ENCODE measurements at places on chromosomes 6 and 20.

GRCh38 chr6:137949686-137950390 lies 82.8 kb downstream of the TNFAIP3 start:
- DNase-seq = no peak

- DNase-seq = no peak
These were observed 284.7 kb upstream of the HSF2 start for GRCh38 chr6:122114717-122115116.

GRCh38 chr6:7723554-7723953 lies 2.3 kb upstream of the BMP6 start:
- no peak for DNase-seq

DNA sequence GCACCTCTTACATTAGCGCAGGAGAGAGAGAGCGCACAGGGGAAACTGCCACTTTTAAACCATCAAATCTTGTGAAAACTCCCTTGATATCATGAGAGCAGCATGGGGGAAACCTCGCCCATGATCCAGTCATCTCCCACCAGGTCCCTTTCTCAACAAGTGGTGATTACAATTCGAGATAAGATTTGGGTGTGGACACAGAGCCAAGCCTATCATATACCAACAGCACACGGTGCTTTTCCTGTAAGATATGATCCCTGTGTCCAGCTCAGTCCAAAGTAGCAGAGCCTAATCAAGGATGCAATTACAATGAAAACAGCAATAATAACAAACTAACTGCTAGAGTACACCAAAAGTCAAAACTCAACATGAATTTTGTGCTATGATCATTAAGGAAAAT lies 148.7 kb upstream of the TCF21 start:
- no peak for DNase-seq

- DNase-seq = no peak
These were observed 3.1 kb upstream of the TFAP2B start for GRCh38 chr6:50815436-50816114.

DNA sequence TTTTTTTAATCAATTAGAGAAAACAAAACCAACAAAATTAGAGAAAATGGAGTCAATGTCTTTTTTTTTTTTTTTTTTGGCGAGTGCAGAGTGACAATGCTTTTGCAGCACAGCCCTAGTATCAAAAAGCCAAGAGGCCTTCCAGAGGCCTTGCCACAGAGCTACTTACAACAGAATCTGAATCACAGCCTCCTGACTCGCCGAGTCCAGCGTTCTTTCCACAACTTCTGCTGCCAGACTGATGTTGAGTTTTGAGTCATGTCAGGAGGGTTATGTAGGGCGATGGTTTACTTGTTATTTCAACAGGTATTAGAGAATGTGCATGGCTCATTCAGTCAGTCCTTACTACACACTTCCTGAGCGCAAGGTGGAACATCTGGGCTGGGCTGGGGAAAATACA lies 88.6 kb downstream of the FNDC1 start:
- no peak for DNase-seq

- no peak for DNase-seq
These were observed 106.8 kb upstream of the THEMIS start for GRCh38 chr6:128007658-128008057.

GRCh38 chr6:40425192-40425919 lies 161.8 kb downstream of the LRFN2 start:
- no peak for DNase-seq

DNA sequence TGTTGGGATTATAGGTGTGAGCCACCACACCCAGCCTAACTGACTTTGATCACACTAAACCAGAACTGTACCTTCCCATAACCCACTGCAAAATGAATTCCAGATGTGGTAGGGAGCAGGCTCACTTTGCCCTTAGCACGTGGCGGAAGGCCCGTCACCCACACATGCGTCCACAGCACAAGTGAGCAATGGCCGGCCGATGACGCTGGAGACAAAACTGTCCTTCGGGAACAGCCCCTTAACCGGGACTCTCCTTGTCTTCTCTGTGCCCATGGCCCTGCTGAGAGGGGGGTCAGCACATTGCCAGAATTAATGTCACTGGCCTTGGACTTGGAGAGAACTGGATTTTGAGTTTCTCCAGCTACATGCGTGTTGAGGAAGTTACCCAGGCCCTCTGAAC lies 107.2 kb downstream of the TOX2 start:
- no peak for DNase-seq

- DNase-seq = no peak
These were observed 258.0 kb downstream of the MEI4 start for GRCh38 chr6:77910826-77911225.

GRCh38 chr6:108785653-108786052 lies 62.6 kb upstream of the ARMC2 start:
- DNase-seq = no peak

DNA sequence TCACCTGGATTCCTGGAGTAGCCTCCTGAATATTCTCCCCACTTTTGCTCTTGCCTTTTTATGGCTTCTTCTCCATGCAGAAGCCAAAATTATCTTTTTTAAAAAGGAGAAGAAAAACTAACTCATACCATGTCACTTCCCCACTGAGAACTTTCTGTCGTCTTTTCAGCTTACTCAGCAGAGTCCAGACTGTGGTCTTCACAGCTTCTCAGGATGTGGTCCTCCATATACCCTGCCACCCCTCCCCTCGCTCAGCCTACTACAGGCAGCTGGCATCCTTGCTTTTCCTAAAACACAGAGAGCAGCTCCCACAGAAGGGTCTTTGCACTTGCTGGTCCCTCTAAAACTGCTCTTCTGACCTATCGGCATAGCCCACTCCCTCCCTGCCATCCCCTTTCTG lies 89.4 kb upstream of the ISM1 start:
- no peak for DNase-seq

- DNase-seq = no peak
These were observed 20.0 kb upstream of the GABRR1 start for GRCh38 chr6:89237158-89237557.

GRCh38 chr6:126372626-126373025 lies 32.7 kb downstream of the CENPW start:
- DNase-seq = no peak

- DNase-seq = peak; percentile 4
These were observed 7.6 kb upstream of the FAM110A start for GRCh38 chr20:825710-826421.

- DNase-seq = peak; percentile 48
These were observed 12.8 kb downstream of the RGS17 start for GRCh38 chr6:153117986-153118879.

DNA sequence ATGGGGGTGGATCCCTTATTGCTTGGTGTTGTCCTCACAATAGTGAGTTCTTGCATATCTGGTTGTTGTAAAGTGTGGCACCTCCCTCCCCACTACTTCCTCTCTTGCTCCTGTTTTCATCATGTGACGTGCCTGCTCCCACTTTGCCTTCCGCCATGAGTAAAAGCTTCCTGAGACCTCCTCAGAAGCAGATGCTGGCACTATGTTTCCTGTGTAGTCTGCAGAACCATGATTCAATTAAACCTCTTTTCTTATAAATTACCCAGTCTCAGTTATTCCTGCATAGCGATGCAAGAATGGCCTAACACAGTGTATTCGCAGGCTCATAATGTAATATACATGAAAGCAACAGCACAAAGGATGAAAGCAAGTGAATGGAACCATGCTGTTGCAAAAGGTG lies 28.4 kb upstream of the ANKRD60 start:
- no peak for DNase-seq

- DNase-seq = no peak
These were observed 90.7 kb downstream of the SNAP25 start for GRCh38 chr20:10309326-10309725.

- DNase-seq = no peak
These were observed 37.6 kb upstream of the PHIP start for GRCh38 chr6:79115553-79116182.
